WTC11 (cell line): ENCODE measurements at places on chromosomes 13 and 19.

GRCh38 chr13:110746438-110746837 lies 32.9 kb downstream of the ING1 start:
- no peaks in the 10 kb centered on the region; the same call in 1 of the 2 replicates for H3K27me3 ChIP-seq
- H3K4me3 ChIP-seq = no peak overlapping the region
- no peak for DNase-seq
- peaks cover 34% of the 10 kb centered on the region for H3K36me3 ChIP-seq

DNA sequence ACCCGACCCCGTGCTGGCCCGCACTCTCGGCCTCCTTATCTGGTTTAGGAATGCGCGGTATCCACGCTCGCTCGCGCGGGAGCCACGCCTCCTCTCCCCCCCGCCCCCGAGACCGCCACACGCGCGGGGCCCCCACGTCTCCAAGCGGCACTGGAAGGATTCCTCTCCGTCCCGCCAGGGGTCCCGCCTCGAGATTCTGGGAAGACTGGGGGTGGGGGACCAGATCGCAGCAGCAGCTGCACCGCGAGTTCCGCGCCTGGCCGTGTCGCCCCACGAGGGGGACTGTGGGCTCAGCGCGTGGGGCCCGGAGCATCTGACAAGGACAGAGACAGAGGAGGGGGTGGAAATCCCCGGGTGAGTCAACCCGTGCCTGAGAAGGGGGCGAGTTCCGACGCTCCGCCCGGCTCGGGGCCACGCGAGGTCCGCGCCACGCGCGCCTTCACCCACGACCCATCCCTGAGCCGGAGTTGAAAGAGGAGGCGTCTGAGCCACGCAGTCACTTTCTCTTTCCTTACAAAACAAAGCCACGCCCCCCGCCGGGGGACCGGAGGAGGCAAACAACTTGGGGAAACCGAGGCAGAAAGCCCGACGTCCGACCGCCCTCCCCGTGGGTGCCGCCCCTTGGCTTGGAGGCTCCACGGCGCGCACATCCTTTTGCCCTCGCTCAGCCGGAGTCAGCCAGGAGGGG lies 814 bp downstream of the S1PR2 start:
- peak; percentile 69 for DNase-seq
- H3K4me3 ChIP-seq = peak overlapping the region; percentile 72
- H3K4me1 ChIP-seq = peaks cover 10% of the 10 kb centered on the region
- no peak overlapping the region for H3K27ac ChIP-seq
- H3K27me3 ChIP-seq = no peaks in the 10 kb centered on the region; the same call in 1 of the 2 replicates

DNA sequence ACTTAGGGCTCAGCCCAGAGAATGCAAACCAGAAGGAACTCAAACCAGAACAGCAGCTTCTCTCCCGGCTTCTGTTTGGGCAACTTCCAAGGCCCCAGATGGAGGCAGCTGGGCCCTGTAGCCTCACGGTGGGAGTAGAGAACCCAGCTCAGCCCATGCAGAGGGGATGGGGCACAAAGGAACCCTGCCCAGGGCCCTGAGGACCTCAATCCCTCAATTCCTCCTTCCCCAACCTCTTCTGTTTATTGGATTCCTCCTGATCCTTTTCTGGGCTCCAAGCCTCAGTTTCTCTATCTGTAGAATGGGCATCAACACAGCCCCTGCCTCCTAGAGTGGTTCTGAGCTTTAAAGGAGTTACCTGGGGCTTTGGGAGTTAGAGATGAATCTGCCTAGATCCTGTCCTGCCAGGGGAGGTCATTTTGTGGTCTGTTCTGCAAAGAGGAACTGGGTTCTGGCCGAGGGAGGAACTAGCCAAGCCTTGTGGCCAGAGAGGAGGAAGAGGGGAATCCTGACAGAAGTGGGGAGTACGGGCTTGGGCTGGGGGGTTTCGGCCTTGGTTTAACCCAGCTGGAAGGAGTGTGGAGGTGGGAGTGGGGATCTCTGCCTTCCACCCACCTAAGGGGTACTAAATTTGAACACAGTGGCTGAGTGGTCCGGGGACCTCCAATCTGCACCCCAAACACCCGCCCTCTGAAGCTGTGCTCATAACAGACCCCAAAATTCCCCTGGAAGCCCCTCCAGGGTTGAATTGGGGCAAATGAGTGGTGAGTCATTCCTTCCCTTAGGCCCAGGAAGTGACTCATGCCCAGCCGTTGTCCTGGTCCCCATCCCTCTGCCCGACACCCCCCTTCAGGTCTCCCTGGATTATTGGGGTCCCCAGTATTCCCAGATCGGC lies 2.7 kb downstream of the ADGRE5 start:
- H3K4me3 ChIP-seq = no peak overlapping the region
- H3K27me3 ChIP-seq = peaks cover 6% of the 10 kb centered on the region
- H3K27ac ChIP-seq = no peak overlapping the region

- peak; percentile 21 for DNase-seq
- H3K36me3 ChIP-seq = no peaks in the 10 kb centered on the region
- H3K4me1 ChIP-seq = peaks cover 5% of the 10 kb centered on the region
- H3K4me3 ChIP-seq = no peak overlapping the region
- H3K27me3 ChIP-seq = no peaks in the 10 kb centered on the region
- H3K27ac ChIP-seq = no peak overlapping the region
These were observed 26.5 kb downstream of the CEBPG start for GRCh38 chr19:33399745-33400681.

DNA sequence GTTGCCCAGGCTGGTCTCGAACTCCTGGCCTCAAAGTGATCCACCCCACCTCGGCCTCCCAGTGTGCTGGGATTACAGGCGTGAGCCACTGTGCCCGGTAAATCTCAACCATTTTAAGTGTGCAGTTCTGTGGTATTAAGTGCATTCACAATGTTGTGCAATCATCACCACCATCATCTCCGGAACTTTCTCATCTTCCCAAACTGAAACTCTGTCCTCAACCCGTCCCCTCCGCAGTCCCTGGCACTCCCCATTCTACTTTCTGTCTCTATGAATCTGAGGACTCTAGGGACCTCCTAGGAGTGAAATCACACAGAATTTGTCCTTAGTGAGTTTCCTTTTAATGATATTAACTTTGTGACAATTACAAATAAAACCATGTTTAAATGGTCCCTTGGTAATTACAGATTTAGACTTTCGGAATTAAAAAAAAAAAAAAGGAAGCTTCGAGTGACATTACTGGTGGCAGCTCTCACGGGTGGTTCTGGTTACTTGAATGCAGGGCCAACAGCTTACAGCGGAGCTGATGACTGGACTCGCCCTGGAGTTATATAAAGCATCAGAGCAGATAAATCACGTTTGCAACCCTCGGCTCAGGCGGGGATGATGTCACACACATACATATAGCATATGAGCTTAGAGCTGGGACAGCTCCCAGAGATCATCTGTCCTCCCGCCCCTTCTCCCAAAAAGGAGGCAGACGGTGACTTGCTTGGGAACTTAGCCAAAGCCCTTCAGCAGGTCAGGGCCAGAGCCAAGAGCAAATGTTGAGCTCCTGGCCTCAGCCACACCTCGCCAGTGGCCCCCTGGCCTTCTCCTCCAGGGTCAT lies 89.8 kb downstream of the ZNF557 start:
- no peak overlapping the region for H3K27ac ChIP-seq
- H3K4me3 ChIP-seq = no peak overlapping the region
- no peak for DNase-seq
- H3K27me3 ChIP-seq = no peaks in the 10 kb centered on the region

DNA sequence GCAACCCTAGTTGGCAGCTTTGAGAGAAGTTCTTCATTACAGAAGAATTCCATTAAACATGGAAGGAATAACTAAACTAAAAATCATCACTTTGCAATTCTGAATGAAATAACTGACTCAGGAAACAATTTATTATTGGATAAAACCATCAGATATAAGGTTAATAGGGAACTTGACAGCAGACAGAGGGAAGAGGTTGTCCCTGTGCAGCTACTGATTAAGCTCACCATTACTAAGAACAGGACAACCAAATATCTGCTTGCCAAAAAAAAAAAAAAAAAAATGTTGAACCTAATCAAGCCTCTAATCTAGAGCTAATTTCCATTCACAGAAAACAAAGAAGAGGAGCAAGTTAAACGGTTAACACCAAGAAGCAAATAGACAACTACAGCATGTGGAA lies 12.8 kb downstream of the N4BP2L2 start:
- no peak for DNase-seq
- H3K36me3 ChIP-seq = peaks cover 31% of the 10 kb centered on the region
- peaks cover 10% of the 10 kb centered on the region for H3K4me1 ChIP-seq
- H3K27ac ChIP-seq = no peak overlapping the region
- H3K27me3 ChIP-seq = no peaks in the 10 kb centered on the region
- H3K4me3 ChIP-seq = no peak overlapping the region

DNA sequence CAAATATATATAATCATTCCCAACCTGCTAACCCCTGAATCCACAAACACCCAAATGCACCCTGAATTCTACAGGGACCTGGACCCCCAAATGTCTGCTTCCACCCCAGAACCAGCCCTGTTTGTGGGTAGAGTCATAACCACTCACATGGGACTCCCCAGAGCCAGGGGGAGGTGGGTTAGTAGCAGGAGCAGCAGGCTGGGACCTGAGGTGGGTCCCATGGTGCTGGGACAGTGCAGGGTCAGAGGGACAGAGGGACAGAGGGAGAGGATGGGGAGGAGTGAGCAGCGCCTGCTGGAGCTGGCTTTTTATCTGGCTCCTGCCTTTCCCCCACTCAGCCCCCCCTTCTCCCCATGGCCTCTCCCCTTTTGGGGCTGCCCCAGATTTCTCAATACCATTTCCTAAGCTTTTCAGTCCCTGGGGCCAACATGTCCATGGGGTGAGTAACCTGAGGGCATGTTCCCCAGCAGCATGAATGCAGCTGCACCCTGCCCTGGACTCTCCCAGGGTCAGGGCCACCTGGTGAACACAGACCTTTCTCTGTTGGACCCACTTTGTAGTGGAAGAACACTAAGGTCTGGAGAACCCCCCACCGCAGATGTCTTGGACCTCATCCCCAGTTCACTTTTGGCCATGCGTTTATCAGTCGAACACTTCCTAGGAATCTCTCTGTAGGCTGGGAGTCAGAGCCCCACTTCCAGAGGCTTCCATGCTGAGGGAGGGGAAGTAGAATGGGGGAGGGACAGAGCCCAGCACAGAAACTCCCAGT lies at the start of gene C3:
TSS of gene C3 (minus strand) at position 282 of the 769 bp plus-strand sequence. CDS start at position 221, 61 bp downstream.
- H3K36me3 ChIP-seq = no peaks in the 10 kb centered on the region
- H3K27me3 ChIP-seq = peaks cover 4% of the 10 kb centered on the region; the same call in 1 of the 2 replicates
- H3K27ac ChIP-seq = peak within 1 kb of the TSS; percentile 24; the same call in 1 of the 2 replicates
- no peak for DNase-seq
- H3K4me3 ChIP-seq = no peak within 1 kb of the TSS

DNA sequence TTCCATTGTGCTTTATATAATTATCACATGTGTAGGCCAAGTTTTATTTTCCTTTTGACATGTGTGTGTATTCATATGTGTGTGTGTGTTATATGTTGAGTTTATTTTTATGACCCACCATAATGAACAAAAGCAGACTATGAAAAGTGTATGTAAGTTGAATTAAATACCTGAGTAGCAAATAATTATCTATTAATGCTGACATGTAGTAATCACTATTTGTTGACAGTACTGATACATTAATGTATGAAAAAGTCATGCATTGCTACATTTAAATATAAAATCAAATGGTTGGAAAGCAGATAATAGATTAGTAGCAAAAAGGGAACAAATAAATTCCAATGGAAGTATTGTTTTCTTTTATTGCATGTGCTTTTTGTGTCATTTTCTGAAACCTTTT lies 1948.5 kb upstream of the PCDH20 start:
- H3K4me1 ChIP-seq = no peaks in the 10 kb centered on the region
- H3K4me3 ChIP-seq = no peak overlapping the region
- no peaks in the 10 kb centered on the region for H3K36me3 ChIP-seq
- no peak for DNase-seq

- H3K4me3 ChIP-seq = no peak overlapping the region
- no peak for DNase-seq
- no peaks in the 10 kb centered on the region for H3K27me3 ChIP-seq
- peaks cover 3% of the 10 kb centered on the region for H3K4me1 ChIP-seq
These were observed 457.9 kb downstream of the FOXO1 start for GRCh38 chr13:40208517-40208916.

DNA sequence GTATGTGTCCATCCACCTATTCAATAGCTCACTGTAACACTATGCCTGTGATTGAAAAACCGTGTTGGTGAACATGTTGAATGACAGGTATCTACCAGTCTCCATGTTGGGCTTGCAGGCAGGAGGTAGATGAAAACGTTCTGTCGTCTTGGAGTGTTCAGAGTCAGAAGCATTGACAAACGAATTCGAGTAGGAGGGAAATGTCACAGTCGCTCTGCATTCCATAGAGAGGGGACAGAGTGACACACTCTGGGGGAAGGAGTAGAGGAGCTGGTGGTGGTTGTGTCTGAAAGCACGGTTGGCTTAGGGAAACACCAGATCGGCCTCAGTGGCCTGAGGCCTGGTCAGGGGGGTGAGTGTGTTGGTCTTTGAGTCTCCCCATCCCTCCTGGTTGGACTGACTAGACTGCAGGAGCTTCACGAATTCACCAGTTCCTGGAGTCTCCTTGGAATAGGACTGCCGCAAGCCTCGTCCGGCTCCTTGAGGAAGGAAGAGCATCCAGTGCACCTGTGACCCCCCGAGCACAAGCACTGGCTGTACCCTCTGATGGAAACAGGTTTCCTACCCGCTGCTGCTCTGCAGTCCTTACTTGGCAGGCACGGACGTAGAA lies 105.0 kb upstream of the C1QTNF9B start:
- DNase-seq = no peak
- H3K27ac ChIP-seq = no peak overlapping the region
- no peak overlapping the region for H3K4me3 ChIP-seq
- H3K27me3 ChIP-seq = no peaks in the 10 kb centered on the region

DNA sequence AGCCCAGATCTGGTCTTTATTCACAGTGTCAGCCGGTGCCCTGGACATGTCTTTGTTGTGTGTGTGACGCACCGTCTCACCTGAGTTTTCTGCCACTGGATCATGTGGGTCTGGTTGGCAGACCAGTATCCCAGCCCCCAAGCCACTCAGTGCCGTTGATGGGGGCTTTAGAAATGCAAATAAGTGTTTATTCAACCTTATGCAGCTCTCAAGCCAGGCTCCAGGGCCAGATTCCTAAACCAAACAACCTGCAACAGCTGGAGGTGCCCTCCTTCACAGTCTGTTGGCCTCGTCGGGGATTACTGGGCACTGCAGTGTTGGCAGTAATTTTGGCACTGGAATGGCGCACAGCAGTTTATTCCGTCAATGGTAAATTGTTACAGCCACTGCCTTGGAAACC lies 21.6 kb downstream of the FAM124A start:
- no peaks in the 10 kb centered on the region for H3K27me3 ChIP-seq
- H3K4me1 ChIP-seq = peaks cover 2% of the 10 kb centered on the region; the same call in 1 of the 2 replicates
- H3K4me3 ChIP-seq = peak overlapping the region; percentile 47
- peak overlapping the region; percentile 99 for H3K27ac ChIP-seq
- peak; percentile 78 for DNase-seq
- peaks cover 19% of the 10 kb centered on the region for H3K36me3 ChIP-seq

GRCh38 chr19:47781590-47782262 lies 3.2 kb downstream of the SELENOW start:
- H3K27me3 ChIP-seq = no peaks in the 10 kb centered on the region
- no peak for DNase-seq
- H3K27ac ChIP-seq = peak overlapping the region; percentile 31; the same call in 1 of the 2 replicates
- peaks cover 24% of the 10 kb centered on the region for H3K4me1 ChIP-seq
- H3K4me3 ChIP-seq = no peak overlapping the region

- no peaks in the 10 kb centered on the region for H3K36me3 ChIP-seq
- H3K4me1 ChIP-seq = no peaks in the 10 kb centered on the region
- no peak for DNase-seq
- no peak overlapping the region for H3K4me3 ChIP-seq
- no peaks in the 10 kb centered on the region for H3K27me3 ChIP-seq
These were observed 230.8 kb downstream of the POU4F1 start for GRCh38 chr13:78372581-78372980.
